ENCODE measurements at places on chromosomes 13 and 19. TPM values are rescaled to one million over a fixed set of nuclear protein-coding genes. Genes with fewer than 3 reads are reported as not detected.

The CEACAM3 gene
- total RNA-seq = not detected

The KL gene
- total RNA-seq = not detected

The SOX1 gene
- total RNA-seq = not detected

The LILRA1 gene
- not detected for total RNA-seq

The SMIM44 gene
- not detected for total RNA-seq

The SPPL2B gene
- 70.1 TPM for total RNA-seq

The PSPN gene
- total RNA-seq = 1.1 TPM

The THSD1 gene
- 13.3 TPM for total RNA-seq

The S1PR4 gene
- 0.39 TPM for total RNA-seq

The SPRY2 gene
- total RNA-seq = 41.2 TPM

The PNKP gene
- 90.3 TPM for total RNA-seq

The UBE2L5 gene
- not detected for total RNA-seq

The LRRC63 gene
- not detected for total RNA-seq

The ZNF480 gene
- total RNA-seq = 13.1 TPM

The RUBCNL gene
- total RNA-seq = 0.37 TPM

The SYNE4 gene
- 0.91 TPM for total RNA-seq

The SIGLEC8 gene
- not detected for total RNA-seq

The OBI1 gene
- total RNA-seq = 8.6 TPM

The FXYD1 gene
- not detected for total RNA-seq

The AMER2 gene
- total RNA-seq = not detected

The ERICH6B gene
- not detected for total RNA-seq

The NUDT19 gene
- 29.4 TPM for total RNA-seq

The SLAIN1 gene
- not detected for total RNA-seq

The HSPB6 gene
- total RNA-seq = 0.21 TPM

The CERS1 gene
- not detected for total RNA-seq

The ANKLE1 gene
- 1.0 TPM for total RNA-seq

The FCER2 gene
- not detected for total RNA-seq

The CXCL17 gene
- not detected for total RNA-seq

The GPC6 gene
- total RNA-seq = 9.7 TPM

The CBY2 gene
- total RNA-seq = not detected

The CRTC1 gene
- total RNA-seq = 11.1 TPM

The ZNF569 gene
- 3.9 TPM for total RNA-seq

The MAMSTR gene
- total RNA-seq = 0.22 TPM

The MEDAG gene
- total RNA-seq = not detected

The PSG5 gene
- not detected for total RNA-seq

The ATP7B gene
- total RNA-seq = 5.3 TPM

The CLEC17A gene
- total RNA-seq = not detected

The TJP3 gene
- 0.69 TPM for total RNA-seq

The BEST2 gene
- total RNA-seq = 0.70 TPM

The DEDD2 gene
- 28.5 TPM for total RNA-seq

The ZNF813 gene
- total RNA-seq = 2.0 TPM

The GNG8 gene
- not detected for total RNA-seq

The CD209 gene
- not detected for total RNA-seq

The KLK4 gene
- not detected for total RNA-seq

The KIR2DL3 gene
- total RNA-seq = not detected

The FCAR gene
- total RNA-seq = not detected

The ZNF471 gene
- total RNA-seq = not detected

The CEACAM4 gene
- total RNA-seq = not detected

The SF3A2 gene
- total RNA-seq = 119 TPM

The VSTM2B gene
- total RNA-seq = not detected

The RNF126 gene
- 53.9 TPM for total RNA-seq
